Activated T-helper 1 cell treated with anti-CD3 and anti-CD28 coated beads, Interleukin-12 subunit alpha, Interleukin-12 subunit beta, Interleukin-2, Interleukin-4 antibody, amounts not matched to agents 30 ng/mL and 10 ng/mL and 1 ng/mL, durations not matched to agents 14 hours and 24 hours and 36 hours (primary cell): ENCODE measurements at places on chromosomes 7 and 10.

GRCh38 chr7:452226-452751 lies 67.4 kb downstream of the PDGFA start:
- DNase-seq = no peak

DNA sequence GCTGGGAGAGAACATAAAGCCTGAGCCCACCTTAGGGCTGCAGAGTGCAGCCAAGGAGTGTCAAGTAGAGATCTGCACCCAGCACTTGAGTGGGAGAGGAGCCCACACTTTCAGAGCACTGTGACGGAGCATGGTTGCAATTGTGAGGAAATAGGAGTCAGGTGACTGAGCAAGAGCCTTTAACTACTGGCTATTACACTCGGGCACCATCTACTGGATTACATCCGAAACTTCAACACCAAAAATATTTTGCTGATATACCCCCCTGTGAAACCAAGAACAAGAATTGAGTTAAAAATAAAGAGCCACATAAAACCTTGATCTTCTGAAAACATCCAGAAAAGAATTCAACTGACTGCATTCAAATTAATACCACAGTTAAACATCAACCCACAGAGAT lies 657.9 kb downstream of the NXPH1 start:
- no peak for DNase-seq

GRCh38 chr10:103618575-103619423 lies 125.3 kb downstream of the NEURL1 start:
- DNase-seq = no peak

GRCh38 chr10:3636356-3637181 lies 148.4 kb downstream of the KLF6 start:
- DNase-seq = no peak

- DNase-seq = no peak
Observed at GRCh38 chr10:21889477-21890275, 113.9 kb downstream of the DNAJC1 start.

DNA sequence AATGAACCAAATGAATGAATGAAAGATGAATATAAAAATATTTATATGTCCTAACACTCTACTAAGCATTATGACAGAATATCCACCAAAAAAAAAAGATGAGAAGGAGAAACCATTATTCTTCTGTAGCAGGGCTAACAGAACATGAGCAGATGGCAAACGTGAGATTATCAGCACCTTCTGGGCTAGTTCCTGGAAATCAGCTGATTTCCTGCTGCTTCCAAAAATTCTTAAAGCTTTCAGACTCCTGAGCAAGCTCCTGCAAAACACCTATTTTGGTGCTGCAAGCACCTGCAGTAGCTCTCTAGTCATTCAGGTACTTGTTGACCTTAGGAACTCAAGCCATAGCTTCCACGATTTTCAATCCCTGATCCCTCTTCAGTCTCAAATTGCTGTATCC lies 51.8 kb downstream of the NPSR1 start:
- no peak for DNase-seq

GRCh38 chr7:82162289-82162688 lies 281.3 kb downstream of the CACNA2D1 start:
- DNase-seq = no peak

DNA sequence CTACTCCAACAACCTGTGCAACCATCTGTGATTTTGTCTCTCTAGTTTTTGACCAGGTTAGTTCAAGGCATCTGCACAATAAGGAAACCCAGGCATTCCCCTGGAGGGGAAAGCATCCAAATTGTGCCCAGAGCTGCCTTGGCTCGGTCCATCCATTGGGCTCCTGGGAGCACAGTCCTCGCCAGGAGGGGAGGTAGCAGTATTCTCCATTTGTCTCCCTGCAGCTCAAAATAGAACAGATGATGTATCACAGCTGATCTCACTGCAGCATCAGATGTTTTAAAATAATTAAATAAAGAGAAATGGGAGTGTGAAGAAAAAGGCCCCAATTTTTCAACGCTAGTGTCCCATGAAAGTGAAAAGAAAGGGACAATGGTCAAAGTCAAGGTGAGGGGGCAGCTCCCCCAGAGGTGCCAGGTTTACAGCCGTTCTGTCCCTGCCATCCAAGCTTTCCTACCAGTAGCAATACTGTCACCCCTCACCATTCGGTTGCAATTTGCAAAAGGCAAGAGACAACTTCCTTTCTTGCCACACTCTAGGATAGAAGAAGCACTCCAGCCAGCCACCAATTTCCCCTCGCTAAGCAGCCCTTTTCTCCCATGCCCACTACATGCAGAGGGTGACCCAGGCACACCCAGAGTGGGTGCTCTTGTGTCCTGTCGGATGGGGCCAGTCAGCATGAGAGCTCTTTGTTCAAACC lies 43.7 kb downstream of the KCNMA1 start:
- DNase-seq = no peak

GRCh38 chr7:139901056-139901795 lies 72.2 kb downstream of the TBXAS1 start:
- no peak for DNase-seq

GRCh38 chr7:76310102-76310957 lies 7.9 kb downstream of the HSPB1 start:
- DNase-seq = no peak

- no peak for DNase-seq
Observed at GRCh38 chr7:71896535-71896934, 515.6 kb downstream of the CALN1 start.

DNA sequence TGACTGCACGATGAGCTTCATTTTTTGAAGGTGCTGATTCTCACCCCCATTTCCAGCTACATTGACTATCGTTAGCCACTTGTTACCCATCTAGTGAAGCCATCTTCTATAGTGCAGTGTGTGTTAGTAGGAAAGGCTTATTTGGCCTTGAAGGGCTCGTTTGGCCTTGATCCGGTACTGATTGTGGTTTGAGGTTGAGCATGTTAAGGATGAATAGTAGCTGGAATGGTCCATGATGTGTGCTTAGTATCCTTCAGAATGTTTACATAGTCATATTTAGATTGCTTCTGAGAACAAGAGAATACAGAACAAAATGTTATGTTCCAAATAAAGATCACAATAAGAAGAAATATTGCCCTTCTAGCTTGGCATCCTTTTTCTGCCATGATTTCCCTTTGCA lies 591.5 kb downstream of the AUTS2 start:
- DNase-seq = no peak

DNA sequence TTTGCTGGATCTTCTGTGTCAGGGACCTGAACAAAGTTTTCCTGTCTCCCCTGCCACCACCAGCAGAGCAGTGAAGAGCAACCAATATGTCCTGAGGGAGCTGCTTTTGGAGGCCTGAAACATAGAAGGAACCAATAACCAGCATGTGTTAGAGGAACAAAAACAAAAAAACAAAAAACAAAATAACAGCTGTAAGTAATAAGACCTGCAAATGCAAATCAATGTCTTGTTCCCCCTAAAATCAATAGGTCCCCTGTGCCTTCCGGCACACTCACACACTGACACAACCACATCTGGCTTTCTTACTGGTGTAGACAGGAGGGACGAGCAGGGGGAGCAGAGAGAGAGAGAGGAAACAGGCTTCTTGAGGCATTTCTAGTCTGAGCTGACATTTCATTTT lies 94.1 kb downstream of the NRG3 start:
- DNase-seq = no peak

GRCh38 chr7:47095946-47096345 lies 486.0 kb downstream of the TNS3 start:
- no peak for DNase-seq

GRCh38 chr10:34994565-34995142 lies 95.5 kb downstream of the CUL2 start:
- DNase-seq = peak; percentile 61

GRCh38 chr7:72462311-72462710 lies 50.2 kb upstream of the CALN1 start:
- DNase-seq = no peak

DNA sequence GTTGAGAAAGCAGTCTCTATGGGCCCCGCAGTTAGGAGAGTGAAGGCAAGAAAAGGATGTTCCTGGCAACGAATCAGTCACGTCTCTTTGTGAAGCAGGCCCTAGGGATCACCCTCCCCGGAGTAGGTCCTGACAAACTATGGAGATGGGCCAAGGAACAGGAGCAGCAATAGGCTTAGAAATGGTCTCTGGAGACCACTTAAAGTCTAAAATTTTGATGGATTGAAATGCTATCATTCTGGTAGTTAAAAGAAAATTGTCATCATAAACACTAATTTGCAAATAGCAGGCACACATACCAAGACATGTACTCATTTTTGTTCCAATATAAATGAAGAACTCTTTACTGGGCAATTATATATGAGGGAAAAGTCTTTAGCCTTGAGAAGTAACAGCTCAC lies 123.5 kb downstream of the ITGB8 start:
- DNase-seq = no peak

GRCh38 chr10:2925631-2926030 lies 141.7 kb upstream of the PFKP start:
- no peak for DNase-seq

GRCh38 chr7:115145512-115145911 lies 223.6 kb downstream of the MDFIC start:
- DNase-seq = no peak

DNA sequence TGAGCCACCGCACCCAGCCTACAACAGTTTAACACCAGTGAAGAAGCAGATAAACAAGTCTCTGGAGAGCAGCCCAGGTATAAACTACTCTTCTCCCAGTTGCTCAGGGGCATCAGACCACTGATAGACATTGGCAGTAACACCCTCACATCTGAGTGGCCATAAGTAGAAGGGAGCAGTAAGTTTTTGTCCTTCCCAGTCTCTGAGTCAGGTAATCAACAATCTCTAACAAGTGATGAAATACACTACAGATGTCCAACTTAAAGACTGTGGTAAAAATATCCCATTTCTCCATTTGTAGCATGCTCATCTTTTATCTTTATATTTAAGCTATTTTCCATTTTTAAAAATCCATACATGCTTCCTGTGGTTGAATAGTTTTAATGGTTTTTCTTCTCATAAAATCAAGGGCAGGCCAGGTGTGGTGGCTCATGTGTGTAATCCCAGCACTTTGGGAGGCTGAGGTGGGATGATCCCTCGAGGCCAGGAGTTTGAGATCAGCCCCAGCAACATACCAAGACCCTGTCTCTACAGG lies 78.6 kb downstream of the GSAP start:
- DNase-seq = no peak

DNA sequence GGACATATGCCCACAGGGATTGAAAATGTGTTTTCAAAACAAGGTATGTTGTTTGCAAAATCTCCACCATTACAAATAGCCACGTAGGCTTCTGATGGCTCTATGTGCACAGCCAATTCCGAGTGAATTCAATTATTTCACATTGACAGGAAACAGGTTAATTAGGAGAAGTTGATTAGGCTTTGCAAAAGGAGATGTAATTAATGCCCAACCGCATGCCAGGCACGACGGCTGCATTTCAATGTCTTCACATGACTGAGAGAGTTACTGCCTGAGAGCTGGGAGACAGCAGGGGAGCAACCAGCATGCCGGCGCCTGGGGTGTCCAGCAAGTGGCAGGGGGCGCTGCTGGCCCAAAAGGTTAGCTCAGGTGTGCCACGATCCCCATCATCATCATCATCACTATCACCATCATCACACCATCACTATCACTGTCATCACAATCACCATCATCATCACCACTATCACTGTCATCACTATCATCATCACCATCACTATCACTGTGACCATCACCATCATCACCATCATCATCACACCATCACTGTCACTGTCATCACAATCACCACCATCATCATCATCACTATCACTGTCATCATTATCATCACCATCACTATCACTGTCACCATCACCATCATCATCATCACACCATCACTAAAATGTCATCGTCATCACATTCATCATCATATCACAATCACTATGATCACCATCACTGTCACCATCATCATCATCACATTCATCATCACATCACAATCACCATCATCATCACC lies 30.2 kb downstream of the PWWP2B start:
- DNase-seq = no peak

GRCh38 chr10:29253690-29254029 lies 35.2 kb upstream of the LYZL1 start:
- no peak for DNase-seq

GRCh38 chr7:22979861-22980260 lies 34.1 kb downstream of the HYCC1 start:
- no peak for DNase-seq

DNA sequence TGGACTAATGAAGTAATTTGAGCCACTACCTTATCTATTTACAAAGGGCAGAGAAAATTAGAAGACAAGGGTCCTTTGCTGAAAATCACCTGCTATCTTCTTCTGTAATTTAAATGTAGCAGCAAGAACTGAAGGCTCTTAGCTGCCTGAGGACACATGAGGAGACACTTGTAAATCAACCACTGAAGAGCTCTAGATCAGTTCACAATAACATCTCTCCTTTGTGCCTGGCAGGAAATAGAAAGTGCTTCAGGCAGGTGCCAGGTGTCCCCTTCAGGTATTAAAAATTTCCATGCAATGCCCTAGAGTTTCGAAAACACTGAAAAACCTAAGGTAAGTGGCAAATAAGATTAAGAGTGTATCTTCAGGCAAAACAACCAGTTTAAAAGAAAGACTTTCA lies 474.6 kb downstream of the GRM8 start:
- DNase-seq = no peak

GRCh38 chr10:51792678-51793077 lies 93.3 kb upstream of the CSTF2T start:
- DNase-seq = no peak

DNA sequence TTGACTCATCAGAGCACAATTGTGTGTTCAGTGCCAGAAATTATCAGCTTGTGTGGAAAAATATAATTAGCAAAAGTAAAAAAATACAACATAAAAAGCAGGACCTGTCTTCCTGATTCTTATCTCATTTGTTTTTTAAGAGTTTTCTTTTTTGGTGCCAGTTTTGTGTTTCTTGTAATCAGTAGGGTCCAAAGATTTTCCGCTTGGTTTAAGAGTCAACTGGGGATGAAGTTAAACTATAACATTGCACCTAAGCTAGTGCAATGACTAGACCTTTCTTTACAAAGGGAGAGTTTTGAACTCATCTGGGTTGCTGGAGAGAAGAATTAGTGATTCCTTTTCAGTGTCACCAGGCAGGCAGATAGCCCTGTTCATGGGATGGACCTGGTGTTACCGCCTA lies 113.4 kb downstream of the PLPP4 start:
- no peak for DNase-seq

DNA sequence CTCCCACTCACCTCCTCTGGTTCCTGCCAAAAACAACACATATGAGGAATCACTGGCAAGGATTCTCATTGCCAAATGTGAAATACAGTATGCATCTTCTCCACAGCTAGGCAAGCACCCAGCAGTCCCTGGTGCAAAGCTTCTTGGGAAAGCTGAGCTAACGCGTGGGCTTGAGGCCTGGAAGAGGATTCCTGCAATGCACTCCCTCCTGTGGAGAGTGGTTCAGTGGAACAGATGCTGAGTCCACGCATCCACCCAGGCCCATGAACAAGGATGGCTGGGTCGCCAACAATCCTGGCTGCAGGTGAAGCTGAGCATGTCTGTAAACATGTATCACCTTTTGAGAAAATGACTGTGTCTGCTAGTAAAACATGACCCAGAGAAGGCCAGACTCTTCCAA lies 113.2 kb upstream of the CHST15 start:
- no peak for DNase-seq

- DNase-seq = no peak
Observed at GRCh38 chr7:18693816-18694215, 198.3 kb downstream of the HDAC9 start.

- DNase-seq = no peak
Observed at GRCh38 chr10:5561704-5562645, 37.2 kb downstream of the CALML3 start.
